ENCODE measurements at places on chromosomes 6 and 20.
A peak's percentile ranks its signal among the peaks of the same experiment; 100 is the strongest.

- no peak for DNase-seq
Measured at GRCh38 chr6:2354138-2354491, 108.7 kb upstream of the GMDS start.

- DNase-seq, result no peak
Measured at GRCh38 chr6:124432620-124433019, 529.6 kb upstream of the RNF217 start.

DNA sequence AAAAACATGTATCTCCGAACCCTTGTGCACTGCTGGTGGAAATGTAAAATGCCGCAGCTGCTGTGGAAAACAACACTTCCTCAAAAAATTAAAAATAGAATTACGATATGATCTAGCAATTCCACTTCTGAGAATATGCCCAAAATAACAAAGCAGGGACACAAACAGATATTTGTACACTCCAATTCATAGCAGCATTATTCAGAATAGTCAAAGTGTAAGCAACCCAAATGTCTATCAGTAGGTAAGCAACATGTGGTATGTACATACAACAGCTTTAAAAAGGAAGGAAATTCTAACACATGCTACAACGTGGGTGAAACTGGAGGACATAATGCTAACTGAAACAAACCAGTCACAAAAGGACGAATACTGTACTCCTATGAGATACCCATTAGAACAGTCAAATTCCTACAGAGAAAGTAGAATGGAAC is 5.7 kb upstream of the RAB5IF start:
- peak; percentile 25 for DNase-seq

DNA sequence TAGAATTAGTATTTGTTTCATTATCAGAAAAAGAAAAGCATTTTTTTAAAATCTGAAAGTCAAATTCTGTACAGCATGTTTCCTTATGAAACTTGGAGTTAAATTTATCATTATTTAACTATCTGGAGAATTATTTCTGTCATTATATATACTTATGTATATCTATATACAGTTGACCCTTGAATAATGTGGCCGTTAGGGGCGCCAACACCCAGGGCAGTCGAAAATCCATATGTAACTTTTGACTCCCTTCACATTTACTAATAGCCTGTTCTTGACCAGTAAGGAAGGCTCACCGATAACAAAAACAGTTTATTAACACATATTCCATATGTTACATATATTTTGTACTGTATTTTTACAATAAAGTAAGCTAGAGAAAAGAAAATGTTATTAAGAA is 341.2 kb downstream of the ADGRB3 start:
- DNase-seq, result no peak

DNA sequence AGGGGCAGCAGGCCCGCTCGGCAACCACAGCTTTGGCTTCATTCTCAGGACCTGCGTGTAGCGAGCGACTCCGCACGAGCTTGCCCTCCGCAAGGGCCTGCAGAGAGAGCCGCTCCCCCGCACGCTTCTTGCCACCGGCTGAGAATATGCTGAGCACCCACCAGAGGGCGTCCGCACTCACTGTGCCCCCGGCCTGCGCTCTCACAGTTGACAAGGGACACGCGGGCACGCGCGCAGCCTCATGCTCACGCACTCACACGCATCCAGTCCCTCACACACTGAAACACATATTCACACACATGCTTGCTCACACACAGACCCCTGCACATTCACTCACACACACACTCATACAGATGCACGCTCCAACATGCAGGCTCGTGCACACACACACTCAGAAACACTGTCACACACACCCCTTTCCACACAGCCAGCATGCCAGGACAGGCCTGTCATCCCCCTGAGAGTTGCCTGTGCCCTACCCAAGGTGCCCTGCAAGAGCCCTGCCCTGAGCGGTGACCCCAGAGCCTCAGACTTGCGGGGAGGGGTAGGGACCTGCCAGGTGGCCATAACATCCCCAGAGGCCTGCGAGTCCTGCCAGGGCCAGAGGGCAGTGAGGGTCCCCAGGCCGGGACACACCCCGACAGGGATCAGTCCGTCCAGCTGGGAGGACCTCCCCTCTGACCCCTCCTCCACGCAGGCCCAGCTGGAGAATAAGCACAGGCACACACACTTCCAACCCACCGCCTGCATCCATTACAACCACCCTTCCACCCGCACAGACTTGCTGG is 174.1 kb downstream of the BMP7 start:
- peak; percentile 73 for DNase-seq

GRCh38 chr6:42236682-42237473 is 19.2 kb upstream of the MRPS10 start:
- DNase-seq, result no peak

DNA sequence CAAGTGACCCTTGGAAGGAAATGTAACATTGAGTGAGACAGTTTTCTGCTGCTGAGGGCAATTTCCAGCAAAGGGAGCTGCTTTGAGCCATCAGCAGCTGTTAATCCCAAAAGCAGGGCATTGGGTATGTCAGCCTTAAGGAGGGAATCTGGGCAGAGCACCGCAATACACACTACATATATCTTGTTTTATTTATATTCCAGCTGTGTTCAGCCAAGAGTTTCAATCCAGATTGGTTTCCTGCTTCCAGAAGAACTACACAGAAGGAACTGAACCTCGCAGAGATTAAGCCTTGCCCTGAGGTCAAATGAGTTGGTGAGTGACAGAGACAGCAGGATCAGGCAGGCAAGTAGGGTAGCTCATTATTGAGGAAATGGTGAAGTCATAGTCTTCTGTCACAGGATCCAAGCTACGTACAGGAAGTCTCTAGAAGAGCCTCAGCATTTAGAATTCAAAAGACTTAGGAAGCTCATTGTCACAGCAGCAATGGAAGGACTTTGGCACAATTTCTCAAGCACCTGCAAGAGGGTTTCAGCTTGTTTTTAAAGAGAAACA is 109.9 kb upstream of the HEY2 start:
- DNase-seq, result peak; percentile 83

DNA sequence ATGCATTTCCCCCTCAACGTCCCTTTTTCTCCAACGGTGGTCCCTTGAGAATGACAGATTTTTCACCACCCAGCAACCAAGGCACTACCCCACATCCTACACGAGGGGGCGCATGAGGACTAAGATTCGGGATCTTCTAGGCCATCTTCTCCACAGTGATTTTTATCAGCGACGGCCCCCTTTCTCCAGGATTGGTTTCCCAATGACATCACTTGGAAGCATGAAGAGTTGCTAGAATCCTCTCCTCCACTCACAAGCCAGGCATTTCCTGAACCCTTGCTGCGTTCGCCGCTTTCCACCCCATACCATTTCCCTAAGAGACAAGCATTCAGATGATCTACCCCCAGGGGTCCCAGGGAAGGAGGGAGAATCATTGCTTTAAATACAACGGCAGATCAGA is 252.0 kb downstream of the HIVEP2 start:
- peak; percentile 91 for DNase-seq

All from dermis blood vessel endothelial cell (primary cell).